Aorta (tissue), 5 donors: ENCODE measurements at places on chromosomes 7 and 10. TPM values are rescaled to one million over a fixed set of nuclear protein-coding genes. Genes with fewer than 3 reads are reported as not detected.
A peak's percentile ranks its signal among the peaks of the same experiment; 100 is the strongest.

Gene PRKAR2B
- total RNA-seq: 4.8 TPM

Gene LRRN3
- 0.51 TPM for total RNA-seq

Gene PLEKHA1
- total RNA-seq: 46.1 TPM

Gene SUN3
- not detected for total RNA-seq

DNA sequence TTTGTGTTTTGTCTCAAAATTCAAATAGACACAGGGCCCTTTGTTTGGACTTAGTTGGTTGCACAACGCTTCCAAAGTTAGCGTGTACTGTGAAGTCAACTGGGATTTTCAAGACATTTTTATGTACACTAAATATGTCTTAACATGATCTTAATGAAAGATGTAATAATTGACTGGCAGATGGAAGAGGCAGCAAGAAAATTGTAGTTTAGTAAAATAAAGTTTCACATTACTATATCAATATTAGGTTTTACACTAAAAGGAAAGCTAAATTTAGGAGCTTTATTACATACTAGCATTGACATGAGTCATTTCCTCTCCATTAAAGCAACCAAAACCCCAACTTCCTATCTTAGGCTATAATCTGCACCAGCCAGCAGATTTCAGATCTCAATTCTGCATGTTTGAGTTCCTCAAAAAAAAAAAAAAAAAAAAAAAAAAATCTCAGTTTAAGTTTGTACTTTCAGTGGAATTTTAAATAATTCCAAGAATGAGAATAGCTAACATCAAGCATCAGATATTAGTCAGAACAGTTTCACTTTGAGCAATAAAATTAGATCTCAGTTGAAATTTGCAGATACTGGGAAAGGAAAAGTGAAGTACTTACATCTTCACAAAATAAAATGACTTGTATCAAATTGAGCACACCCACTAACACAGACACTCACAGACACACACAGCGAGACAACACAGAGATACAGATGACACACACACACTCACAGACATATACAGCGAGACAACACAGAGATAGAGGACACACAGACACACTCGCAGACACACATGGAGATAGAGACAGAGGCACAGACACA is 346.6 kb upstream of the KLF6 start:
- no peak for DNase-seq

DNA sequence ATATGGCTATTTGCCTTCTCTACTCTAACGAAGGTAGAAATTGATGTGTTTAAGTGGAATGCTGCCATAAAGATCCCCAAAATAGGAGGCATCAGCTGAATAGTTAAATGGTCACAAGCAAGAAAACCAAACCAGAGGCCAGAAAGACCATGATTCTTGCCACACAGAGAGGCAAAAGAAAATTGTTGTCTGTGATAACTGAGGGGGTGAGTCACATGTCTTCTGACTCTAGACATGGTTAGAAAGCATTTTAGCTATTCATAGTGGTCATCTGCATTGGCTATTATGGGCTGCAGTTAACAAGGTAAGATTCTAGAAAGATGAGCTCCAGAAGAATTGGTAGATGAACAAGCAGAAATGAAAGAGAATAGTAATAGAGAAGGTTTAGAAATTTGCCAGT is 361.4 kb upstream of the NPSR1 start:
- DNase-seq: no peak

GRCh38 chr10:69458430-69459100 is 7.3 kb downstream of the TSPAN15 start:
- peak; percentile 77 for DNase-seq

GRCh38 chr7:16785846-16786245 is 19.0 kb downstream of the AGR2 start:
- DNase-seq: no peak

Gene ADAM12
- total RNA-seq: 5.5 TPM

Gene KIN
- total RNA-seq: 13.4 TPM

Gene TMEM236
- total RNA-seq: 1.7 TPM
